ENCODE measurements at places on chromosomes 16 and 17.
A peak's percentile ranks its signal among the peaks of the same experiment; 100 is the strongest.

DNA sequence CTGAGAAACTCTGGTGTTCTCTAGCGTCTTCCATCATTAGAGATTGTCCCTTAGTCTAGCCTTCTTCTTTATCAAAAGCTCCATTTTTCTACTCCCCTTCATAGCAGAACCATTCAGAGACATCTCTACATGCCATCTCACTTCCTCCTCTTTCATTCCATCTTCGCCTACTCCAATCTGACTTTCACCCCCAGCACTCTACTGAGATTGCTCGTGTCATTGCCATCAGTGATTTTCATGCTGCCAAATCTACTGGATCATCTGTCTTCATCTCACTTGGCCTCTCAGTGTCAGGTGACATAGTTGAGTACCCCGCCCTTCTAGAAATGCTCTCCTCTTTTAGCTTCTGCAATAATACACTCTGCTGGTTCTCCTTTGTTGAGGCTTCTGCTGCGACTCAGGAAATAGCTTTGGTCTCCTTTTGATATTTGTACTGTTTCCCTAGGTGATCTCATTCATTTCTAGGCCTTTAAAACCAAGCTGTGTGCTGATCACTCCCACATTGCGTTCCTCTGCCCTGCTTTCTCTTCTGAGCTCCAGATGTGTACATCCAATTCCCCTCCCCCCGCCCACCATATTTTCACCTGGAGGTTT is 119.1 kb downstream of the FTO start:
- no peak for DNase-seq
- H3K36me3 ChIP-seq: no peaks in the 10 kb centered on the region
- H3K4me1 ChIP-seq: peaks cover 6% of the 10 kb centered on the region

DNA sequence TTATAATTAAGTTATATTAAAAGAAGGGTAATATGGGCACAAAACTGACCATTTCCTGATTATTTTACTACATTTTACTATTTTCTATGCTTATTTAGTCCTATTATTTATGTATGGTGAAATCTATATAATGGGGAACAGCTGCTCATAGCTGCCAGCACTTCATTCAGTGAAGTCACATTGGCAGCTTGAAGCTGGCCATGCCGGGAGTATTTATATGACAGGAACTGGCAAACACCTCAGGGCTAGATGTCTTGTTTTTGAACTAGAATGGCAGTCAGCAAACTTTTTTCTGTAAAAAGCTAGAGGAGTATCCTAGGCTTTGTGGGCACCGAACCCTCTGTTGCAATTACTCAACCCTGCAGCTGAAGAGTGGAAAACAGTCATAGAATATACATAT is 104.1 kb downstream of the CDH13 start:
- no peaks in the 10 kb centered on the region for H3K27me3 ChIP-seq
- H3K4me3 ChIP-seq: no peak overlapping the region
- H3K36me3 ChIP-seq: no peaks in the 10 kb centered on the region

DNA sequence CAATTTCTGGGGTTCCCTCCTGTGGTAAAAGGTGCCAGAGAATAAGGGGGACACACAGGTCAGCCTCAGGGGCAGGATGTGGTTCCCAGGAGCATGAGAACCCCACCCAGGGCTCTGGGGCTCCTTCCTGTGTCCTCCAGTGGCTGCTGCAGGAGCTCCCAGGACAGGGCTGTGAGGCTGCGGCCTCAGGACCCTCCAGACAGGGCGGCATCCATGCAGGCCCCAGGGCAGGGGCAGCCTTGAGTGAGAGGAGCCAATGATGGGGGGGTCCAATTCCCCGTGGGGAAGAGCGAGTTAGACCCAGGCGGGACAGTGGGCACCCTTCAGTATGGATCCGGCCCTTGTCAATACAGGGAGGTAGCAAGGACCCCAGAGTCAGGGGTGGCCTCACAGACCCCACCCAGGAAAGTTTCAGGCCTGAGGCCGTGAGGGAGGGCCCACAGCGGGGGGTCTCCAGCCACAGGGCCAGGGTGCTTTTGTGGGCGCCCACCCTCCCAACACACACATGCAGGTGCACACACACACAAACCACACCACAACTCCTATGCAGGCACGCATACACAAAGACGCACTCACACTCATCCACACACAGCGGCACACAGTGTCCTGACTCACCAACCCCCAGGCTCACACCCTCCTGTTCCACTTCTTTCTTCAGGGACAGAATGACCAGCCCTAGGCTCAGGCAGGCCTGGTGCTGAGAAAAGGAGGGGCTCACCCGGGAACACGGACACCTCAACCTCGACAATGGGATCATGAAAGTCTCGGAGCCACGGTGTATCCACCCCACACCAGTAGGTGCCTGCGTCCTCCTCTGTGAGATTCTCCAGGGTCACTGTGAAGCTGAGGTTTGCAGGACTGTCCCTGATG is 1.8 kb downstream of the CD300C start:
- no peak overlapping the region for H3K27ac ChIP-seq
- H3K4me1 ChIP-seq: no peaks in the 10 kb centered on the region
- H3K36me3 ChIP-seq: no peaks in the 10 kb centered on the region
- no peak overlapping the region for H3K4me3 ChIP-seq
- H3K27me3 ChIP-seq: no peaks in the 10 kb centered on the region
- DNase-seq: no peak

DNA sequence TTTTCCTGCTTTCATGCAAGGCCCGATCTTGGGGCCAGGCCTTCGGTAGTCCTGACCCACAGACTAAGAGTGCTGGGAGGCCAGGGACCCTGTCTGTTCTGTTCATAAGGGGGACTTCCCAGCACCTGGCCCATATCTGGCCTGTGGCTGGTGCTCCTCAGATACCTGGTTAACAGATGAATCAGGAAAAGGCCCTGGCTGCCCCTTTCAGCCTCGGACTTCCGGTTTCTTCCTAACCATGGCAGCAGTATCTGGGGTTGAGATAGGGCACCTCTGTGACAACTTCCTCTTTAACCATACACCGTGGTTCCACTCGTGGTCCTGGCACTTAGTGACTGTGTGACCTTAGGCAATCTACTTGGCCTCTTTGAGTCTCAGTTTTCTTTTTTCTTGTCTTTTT is 18.4 kb downstream of the PLCG2 start:
- H3K27me3 ChIP-seq: no peaks in the 10 kb centered on the region
- no peak for DNase-seq
- H3K27ac ChIP-seq: no peak overlapping the region
- no peak overlapping the region for H3K4me3 ChIP-seq

DNA sequence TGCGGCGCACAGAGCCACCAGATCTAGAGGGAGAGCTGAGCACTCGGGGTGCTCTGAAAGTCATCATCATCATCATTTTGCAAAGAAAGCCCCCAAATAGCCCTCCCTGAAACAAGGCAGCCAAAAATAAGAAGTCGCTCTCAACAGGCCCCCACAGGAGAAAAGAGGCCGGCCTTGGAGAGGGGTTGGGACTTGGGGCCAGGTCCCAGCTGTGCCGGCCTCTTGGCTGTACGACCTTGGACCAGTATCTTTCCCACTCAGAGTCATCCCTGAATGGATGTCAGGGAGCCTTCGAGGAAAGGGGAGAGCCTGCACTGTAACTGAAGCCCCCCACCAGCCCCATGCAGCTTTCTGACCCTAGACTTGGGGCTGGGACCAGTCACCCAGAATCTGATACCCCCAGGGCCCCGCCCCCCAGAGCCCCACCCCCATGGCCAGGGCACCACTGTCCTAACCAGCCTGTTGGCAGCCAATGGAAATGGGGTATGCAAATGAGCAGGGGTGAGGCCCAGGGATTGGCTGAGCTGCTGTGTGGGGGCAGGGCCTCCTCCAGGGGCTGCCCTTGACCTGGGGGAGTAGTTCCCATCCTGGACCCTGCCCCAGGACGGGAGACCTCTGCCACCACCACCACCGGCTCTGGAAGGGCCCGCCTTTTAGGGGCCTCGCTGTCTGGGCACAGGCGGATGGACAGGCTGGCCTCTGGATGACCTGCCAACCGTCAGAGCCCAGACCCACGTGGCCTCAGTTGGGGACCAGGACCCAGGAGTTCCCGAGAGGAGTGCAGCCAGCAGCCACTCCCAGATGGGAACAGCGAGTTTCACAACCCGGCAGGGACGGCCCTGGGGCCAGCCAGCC is 15.4 kb downstream of the ZFPM1 start:
- peak; percentile 45 for DNase-seq
- no peaks in the 10 kb centered on the region for H3K36me3 ChIP-seq
- no peaks in the 10 kb centered on the region for H3K27me3 ChIP-seq
- H3K4me3 ChIP-seq: no peak overlapping the region

DNA sequence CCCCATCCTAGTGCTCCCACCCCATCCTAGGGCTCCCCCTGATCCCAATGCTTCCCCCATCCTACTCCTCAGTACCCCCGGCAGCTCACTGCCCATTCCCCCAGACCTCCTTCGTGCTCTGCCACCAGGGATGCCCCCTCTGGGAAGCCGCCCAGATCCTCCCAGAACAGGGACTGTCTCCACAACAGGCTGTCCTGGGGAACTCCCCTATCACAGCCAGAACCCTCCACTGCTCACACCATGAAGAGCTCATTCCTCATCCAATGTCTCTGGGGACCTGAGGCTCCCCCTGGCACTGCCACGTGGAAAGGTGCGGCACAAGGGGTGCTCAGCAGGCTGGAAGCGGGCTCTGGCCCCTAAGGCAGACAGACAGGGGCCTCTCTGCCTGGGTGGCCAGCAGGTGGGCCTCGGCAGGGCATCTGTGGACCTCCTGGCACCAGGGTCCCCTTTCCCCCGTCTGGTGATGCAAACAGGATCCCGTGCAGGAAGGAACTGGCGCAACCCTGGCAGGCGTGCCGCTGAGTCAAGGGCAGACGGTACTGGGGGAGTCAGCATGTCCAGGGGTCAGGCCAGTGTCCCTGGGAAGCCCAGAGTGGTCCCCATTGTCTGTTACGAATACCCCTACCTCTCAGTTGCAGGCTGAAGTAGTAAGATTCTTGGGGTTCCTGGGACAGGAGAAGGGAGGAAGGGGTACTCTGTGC is 14.8 kb upstream of the PVALEF start:
- no peak overlapping the region for H3K4me3 ChIP-seq
- no peaks in the 10 kb centered on the region for H3K27me3 ChIP-seq
- peak; percentile 48 for DNase-seq

GRCh38 chr17:58375811-58376210 is 23.8 kb upstream of the SUPT4H1 start:
- no peak for DNase-seq
- H3K36me3 ChIP-seq: no peaks in the 10 kb centered on the region
- no peak overlapping the region for H3K4me3 ChIP-seq
- no peak overlapping the region for H3K27ac ChIP-seq

- no peak overlapping the region for H3K4me3 ChIP-seq
- no peak for DNase-seq
- H3K36me3 ChIP-seq: no peaks in the 10 kb centered on the region
- H3K27me3 ChIP-seq: no peaks in the 10 kb centered on the region
Observed at GRCh38 chr17:55190748-55191147, 74.0 kb upstream of the HLF start.

DNA sequence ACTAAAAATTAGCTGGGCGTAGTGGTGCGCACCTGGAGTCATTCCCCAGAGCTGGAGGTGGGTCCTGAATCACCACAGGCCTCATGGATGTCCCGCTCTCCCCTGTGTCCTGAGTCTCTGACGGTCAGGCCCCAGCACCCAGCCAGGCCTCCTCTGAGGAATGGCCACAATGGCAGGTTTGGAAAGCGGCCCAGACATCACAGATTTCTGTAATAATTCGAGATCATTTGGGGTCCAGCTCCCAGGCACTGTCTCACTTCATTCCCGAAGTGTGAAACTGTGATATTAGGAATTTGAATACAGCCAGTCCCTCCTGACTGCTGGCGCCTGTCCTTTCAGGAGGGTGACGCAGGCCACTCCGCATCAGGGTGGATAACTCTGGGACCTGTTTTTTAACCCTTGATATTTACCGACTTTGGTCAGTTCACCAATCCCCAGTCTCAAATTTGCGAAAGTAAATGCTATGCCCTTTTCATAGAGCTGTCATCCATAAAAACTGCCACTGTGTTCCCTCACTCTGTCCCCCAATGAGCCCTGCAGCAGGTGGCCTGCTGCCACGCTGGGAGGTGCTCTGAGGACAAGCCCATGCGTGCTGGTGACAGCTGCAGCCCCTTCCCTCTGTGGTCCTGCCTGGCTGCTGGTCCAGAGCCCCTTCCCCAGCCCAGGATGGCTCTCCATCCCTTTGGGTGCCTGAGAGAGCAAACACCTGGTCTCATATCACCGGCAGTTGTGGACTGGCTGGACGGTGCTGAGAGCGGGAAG is 28.3 kb upstream of the RPTOR start:
- no peaks in the 10 kb centered on the region for H3K27me3 ChIP-seq
- no peak overlapping the region for H3K27ac ChIP-seq
- no peak overlapping the region for H3K4me3 ChIP-seq
- DNase-seq: no peak
- H3K4me1 ChIP-seq: peaks cover 14% of the 10 kb centered on the region
- no peaks in the 10 kb centered on the region for H3K36me3 ChIP-seq

DNA sequence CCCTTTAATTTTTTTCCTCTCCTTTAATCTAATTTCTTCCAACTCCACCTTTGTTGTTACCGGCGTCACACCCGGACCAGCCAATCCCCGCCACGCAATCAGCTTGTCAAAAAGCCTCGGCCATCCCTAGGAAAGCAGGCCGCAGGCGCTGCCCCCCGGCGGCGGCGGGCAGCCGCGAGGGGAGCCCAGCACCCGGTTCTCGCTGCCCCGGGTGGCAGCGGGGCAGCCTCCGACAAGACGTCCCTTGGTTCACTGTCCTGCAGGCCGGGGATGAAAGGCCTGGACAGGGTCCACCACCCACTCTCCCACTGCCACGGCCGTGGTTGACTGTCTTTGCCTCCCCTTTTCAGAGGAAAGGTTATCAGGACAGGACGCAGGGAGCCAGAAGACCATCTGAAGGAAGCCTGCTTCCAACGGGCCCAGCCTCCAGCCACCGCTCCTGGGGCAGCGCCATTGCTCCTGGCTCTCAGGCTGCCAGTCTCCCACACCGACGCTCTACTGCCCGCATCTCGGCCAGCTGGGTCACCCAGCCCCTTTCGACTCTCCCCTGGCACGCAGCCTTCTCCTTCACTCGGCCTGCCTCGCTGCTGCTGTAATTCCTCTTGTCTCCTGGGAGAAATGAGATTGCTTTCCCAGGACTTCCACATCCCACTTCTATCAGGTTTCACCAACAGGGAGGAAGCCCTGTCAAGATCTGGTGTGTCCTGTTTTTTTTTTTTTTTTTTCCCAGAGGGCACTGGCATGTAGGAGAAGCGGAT is 2.8 kb upstream of the UBTF start:
- H3K4me1 ChIP-seq: peaks cover 34% of the 10 kb centered on the region
- peak overlapping the region; percentile 100 for H3K27ac ChIP-seq
- peak; percentile 87 for DNase-seq
- H3K27me3 ChIP-seq: no peaks in the 10 kb centered on the region

GRCh38 chr17:79845601-79845949 is 6.3 kb upstream of the CBX4 start:
- no peaks in the 10 kb centered on the region for H3K36me3 ChIP-seq
- no peak overlapping the region for H3K4me3 ChIP-seq
- peak overlapping the region; percentile 52 for H3K27ac ChIP-seq
- H3K4me1 ChIP-seq: peaks cover 20% of the 10 kb centered on the region

GRCh38 chr16:49839017-49839825 is 16.7 kb downstream of the ZNF423 start:
- no peaks in the 10 kb centered on the region for H3K36me3 ChIP-seq
- H3K27ac ChIP-seq: peak overlapping the region; percentile 72
- peaks cover 8% of the 10 kb centered on the region for H3K4me1 ChIP-seq
- DNase-seq: no peak

- no peak for DNase-seq
- no peak overlapping the region for H3K27ac ChIP-seq
- H3K4me1 ChIP-seq: no peaks in the 10 kb centered on the region
- no peaks in the 10 kb centered on the region for H3K36me3 ChIP-seq
- peaks cover 3% of the 10 kb centered on the region for H3K27me3 ChIP-seq
Observed at GRCh38 chr17:36876966-36877365, 60.3 kb upstream of the LHX1 start.

GRCh38 chr16:81004646-81005353 is 1.9 kb downstream of the CMC2 start:
- no peak overlapping the region for H3K4me3 ChIP-seq
- DNase-seq: no peak
- peaks cover 19% of the 10 kb centered on the region for H3K4me1 ChIP-seq
- H3K27ac ChIP-seq: no peak overlapping the region
- H3K36me3 ChIP-seq: no peaks in the 10 kb centered on the region
- no peaks in the 10 kb centered on the region for H3K27me3 ChIP-seq
